ENCODE measurements at places on chromosomes 2 and 18. TPM values are rescaled to one million over a fixed set of nuclear protein-coding genes. Genes with fewer than 3 reads are reported as not detected.

- DNase-seq, result peak; percentile 63
Measured at GRCh38 chr2:229313591-229313990, 42.5 kb upstream of the PID1 start.

CHRND gene
- total RNA-seq, result not detected

AMER3 gene
- not detected for total RNA-seq

CTDP1 gene
- total RNA-seq, result 31.7 TPM

DNA sequence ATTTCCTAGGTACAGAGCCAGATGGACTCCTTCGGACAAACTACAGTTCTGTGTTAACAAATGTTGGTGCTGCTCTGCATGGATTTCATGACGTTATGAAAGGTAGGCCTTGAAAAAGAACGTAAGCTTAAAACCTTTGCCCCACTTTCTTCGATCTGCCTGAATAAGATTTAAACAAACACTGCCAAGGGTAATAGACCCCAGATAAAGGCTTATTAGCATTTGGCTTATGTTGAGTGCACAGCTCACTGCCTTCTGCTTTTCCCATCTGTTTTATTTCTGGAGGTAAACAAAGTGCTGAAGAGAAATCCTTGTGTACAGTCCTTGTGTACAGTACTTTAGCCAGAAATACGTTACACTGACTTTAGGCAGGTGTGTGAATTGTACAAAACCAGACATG, 50.0 kb upstream of the STON1 start:
- no peak for DNase-seq

ZSCAN30 gene
- 2.8 TPM for total RNA-seq

DNA sequence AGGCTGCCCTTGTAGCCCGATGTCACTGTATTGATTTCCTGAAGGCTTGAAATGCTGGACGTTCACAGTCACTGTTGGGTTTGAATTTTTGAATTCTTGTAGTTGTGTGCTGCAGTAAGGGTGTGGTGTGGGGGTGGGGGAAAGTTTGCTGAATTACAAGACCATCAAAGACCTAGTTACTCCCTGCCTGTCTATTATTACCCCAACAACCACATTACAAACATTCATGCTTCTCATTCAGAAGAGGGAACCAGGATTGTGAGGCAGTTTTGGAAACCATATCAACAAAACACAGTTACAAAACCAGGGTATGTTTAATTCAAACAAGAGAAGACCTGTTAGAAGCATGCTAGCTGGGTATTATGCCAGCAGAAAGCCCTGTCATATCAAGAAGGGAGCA, 85.8 kb downstream of the CLHC1 start:
- DNase-seq, result no peak

DNA sequence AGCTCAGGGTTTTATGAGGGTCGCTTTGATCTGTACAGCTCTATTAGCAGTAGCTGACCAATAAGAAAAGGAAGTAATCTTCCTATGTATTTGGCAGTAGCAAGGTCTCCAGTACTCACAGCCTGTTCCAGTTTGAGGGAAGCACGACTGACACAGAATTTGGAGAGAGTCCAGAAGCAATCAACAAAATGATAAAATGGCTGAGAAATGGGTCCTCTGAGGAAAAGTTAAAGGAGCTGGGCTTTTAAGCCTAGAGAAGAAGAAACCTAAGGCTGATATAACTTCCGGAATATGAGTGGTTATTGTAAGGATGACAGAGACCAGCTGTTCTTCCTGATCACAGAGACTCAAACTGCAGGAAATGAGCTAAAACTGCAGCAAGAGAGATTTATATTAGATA, 382.8 kb downstream of the GPD2 start:
- no peak for DNase-seq

NEU4 gene
- not detected for total RNA-seq

DNA sequence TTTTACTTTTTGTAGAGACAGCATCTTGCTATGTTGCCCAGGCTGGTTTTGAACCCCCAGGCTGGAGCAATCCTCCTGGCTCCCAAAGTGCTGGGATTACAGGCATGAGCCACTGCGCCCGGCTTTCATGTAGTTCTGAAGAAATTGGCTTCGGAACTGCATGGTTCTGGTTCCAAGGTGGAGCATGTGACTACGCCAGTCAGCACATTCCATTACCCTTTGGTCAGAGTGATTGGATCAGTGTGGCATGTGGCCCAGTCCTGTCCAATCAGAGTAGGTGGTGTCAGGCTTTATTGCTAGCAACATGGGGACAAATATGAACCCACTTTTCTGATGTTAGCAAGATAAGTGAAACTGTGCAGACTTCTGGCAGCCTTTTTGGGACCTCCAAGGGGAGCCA, 16.3 kb upstream of the ATOH8 start:
- peak; percentile 22 for DNase-seq

DNA sequence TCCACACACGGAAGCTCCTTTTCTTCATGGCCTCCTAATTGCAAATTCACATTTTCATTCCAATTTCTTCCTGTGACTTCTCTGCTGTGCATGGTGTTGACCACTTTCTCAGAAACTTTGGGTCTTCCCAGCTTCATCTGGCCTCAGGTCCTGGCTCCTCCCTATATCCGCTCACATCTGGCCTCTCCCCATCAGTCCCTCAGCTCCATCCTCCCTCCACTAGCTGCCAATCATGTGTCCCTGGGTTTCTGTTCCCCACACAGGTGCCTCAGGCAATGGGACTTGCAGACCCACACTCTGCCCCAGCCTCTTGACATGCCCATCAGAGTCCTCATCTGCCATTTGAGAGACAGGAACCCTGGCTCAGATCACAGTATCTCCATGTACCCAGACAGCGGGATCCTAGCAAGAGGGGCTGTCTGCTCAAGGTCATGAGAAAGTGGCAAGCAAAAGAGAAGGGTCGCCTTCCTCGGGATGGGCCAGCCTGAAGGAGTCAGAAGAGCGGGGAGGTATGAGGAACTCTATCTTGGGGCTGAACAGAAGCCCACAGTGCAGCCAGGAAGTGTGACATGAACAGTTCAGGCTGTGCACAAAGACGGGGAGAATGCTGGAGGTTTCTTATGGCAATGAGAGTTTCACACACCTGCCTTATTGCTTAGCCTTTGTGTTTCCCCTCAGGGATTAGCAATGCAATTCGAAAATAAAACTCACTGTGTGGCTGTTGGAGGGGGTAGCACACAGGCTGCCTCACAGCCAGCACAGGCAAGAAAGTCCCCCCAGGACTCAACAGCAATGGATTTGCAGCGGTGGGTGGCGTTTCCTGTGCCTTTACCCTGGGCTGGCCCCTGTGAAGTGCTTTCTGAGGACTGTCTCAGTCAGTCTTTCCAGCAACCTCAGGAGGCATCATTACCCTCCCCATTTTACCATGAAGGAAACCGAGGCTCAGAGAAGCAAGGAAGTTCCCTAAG, 69.5 kb downstream of the COPS8 start:
- no peak for DNase-seq

DNA sequence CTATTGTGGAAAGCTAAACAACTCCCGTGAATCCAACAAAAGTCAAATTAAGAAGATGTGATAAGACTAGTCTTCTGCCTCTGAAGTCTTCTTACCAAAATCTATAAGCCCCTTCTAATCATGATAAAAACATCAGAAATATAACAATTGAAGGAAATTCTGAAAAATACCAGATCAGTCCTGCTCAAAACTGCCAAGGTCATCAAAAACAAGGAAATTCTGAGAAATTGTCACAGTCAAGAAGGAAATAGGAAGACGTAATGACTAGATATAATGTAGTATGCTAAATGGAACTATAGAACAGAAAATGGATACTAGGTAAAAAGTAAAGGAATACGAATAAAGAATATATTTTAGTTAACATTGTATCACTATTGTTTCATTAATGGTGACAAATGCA, 314.0 kb downstream of the TMX3 start:
- no peak for DNase-seq

TWIST2 gene
- total RNA-seq, result 5.8 TPM

DNA sequence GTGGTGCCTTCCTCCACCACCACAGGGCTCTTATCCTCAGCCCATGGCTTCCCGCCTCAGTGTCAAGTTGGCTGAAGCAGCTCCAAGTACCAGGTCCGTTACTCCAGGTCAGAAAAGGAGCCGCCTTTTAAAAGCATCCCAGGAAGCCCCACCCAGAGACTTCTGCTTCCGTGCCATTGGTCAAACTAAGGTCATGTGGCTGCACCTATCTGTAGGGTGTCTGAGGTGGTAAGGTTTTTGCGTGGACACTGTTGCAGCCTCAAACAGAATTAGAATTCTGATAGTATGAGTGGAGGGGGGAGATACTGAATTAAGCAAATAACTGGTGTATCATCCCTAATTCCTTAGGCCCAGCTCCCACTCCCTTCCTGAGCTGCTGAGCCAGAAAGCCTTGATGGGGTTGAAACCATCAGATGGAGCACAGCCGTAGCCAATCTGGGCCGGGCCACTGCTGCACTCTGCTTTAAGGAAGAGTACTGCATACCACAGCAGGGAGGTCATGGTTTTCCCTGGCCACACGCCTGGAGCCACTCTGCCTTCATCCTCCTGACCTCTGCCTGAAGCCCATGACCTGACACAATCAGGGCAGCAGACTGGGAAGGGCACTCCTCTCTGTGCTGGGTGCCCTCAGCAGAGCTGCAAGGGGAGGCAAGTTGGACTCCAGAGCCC, 8.4 kb downstream of the TMEM247 start:
- peak; percentile 19 for DNase-seq

- DNase-seq, result no peak
Measured at GRCh38 chr2:42267530-42267929, 93.5 kb downstream of the COX7A2L start.

GRCh38 chr2:233486778-233487552, 79.6 kb downstream of the USP40 start:
- peak; percentile 94 for DNase-seq

BOLL gene
- not detected for total RNA-seq

DNA sequence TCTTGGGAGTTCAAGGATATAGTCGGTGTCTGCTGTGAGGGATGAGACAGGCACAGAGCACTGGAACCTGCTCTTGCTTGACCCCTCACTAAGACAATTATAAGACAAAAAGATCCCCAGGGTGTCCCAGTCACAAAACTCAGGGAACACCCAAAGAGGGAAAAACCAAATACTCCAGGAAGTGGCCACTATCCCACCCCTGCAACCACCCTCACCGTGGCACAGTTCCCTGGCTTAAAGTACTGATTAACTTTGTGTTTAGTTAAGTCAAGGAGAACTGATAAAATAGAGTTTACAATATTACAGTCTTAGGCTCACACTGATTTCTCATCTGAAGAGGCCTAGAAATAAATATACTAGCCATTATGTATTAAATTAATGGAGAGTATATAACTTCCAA, 13.5 kb downstream of the IL36B start:
- no peak for DNase-seq

- DNase-seq, result no peak
Measured at GRCh38 chr18:70431203-70431624, 142.4 kb downstream of the SOCS6 start.

DNA sequence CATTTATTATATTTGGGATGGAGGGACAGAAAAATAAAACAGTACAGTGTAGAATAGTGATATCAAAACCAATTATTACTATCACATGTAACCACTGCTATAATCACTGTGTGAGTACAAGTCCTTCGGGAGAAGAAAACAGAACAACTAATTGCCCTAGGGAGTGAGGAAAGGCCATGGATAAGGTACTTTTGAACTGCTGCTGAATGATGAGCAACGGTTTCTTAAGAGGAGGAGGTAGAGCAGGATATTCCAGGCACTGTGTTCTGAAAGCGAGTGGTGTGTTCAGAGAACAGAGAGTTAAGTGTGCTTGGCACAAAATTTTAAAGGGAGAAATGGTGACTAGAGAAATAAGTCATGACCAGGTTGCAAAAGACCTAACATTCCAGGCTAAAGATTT, 134.2 kb downstream of the CALCRL start:
- no peak for DNase-seq

GRCh38 chr2:55914786-55915185, 8.8 kb downstream of the EFEMP1 start:
- no peak for DNase-seq

GPR39 gene
- 43.2 TPM for total RNA-seq

MROH2A gene
- total RNA-seq, result not detected

GRCh38 chr2:180394305-180394704, 387.2 kb upstream of the CWC22 start:
- DNase-seq, result no peak

DNA sequence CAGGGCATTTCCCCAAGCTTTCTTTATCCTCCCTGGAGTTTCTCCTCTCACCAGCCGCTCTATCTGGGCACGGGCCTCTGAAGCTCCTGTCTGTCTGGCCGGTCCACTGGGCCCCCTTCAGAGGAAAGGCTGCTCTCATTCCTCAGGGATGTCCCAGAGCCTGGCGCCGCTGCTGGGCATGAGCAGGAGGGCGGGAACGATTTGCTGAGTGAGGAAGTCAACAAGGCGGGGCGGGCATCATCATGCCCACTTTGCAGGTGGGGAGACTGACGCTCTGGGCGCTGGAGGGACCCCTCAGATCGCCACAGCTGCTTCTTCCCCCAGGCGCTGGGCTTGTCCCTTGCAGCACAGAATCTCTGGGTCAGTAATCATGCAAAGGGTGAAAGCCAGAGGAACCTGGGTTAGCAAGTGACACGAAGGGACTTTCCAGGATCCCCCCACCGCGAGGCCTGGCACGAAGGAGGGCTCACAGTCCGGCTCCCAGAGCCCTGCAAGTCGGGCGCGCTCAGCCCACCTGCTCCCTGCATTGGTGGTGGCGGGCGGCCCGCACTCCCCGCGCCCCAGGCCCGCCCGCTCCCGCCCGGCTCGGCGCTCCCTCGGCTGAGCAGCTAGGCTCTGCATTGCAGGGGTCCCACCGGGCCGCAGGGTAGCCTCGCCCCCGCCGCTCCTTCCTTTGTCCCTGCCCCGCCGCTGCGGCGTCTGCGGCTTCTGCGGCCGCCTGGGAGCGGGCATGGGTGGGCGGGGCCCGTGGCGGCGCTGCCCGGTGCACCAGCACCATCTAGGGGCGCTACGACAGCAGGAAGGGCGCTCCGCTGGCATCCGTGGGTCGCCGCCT, 157.8 kb downstream of the CYRIA start:
- peak; percentile 28 for DNase-seq

GRCh38 chr2:238777369-238778067, 70.4 kb upstream of the TWIST2 start:
- DNase-seq, result no peak

DNA sequence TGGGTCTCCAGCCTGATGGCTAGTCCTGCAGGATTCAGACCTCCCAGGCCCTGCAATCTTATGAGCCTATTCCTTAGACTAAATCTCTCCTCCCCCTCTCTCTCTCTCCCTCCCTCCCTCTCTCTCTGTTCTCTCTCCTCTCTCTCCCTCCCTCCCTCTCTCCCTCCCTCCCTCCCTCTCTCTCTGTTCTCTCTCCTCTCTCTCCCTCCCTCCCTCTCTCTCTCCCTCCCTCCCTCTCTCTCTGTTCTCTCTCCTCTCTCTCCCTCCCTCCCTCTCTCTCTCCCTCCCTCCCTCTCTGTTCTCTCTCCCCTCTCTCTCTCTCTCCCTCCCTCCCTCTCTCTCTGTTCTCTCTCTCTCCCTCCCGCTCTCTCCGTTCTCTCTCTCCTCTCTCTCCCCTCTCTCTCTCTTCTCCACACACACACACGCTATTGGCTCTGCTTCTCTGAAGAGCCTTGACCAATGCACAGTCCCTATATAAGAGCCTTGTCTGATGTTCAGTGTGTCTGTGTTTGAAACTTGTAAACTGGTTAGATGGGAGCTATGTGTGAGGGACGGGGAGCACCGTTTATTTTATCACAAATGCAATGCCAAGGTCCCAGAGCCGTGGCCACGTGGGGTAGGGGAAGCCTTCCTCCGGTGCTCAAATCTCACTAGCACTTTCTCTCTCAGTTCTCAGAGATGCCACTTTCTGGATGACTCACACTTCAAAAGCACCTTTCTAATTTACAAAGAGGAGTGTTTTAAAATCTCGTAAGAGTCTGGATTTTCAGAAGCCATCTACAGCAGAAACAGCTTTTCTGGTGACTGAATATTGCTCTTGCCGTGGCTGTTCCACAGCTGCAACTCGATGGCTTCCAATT, 9.4 kb upstream of the PRLH start:
- DNase-seq, result no peak

Data from PC-3 (cell line).